ENCODE measurements at places on chromosomes 5 and 9.

DNA sequence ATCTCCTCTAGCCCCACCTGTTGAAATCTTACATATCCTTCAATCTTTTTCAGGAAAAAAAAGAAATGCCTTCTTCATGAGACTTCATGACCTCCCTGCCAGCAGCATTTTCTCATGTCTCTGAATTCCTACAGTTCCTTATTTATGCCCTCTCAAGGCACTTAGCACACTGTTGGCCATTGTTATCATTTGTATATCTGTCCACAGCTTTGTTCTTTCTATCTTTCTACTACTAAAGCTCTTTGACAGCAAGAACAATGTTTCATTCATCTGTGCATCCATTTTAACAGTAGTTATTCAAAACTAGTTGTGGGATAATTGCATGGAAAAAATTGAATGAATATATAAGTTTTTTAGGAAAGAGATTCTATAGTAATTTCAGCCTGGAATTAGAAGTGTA is 20.9 kb upstream of the GZMA start:
- no peak for DNase-seq

- DNase-seq: no peak
Measured at GRCh38 chr5:111127453-111128195, 35.5 kb downstream of the WDR36 start.

DNA sequence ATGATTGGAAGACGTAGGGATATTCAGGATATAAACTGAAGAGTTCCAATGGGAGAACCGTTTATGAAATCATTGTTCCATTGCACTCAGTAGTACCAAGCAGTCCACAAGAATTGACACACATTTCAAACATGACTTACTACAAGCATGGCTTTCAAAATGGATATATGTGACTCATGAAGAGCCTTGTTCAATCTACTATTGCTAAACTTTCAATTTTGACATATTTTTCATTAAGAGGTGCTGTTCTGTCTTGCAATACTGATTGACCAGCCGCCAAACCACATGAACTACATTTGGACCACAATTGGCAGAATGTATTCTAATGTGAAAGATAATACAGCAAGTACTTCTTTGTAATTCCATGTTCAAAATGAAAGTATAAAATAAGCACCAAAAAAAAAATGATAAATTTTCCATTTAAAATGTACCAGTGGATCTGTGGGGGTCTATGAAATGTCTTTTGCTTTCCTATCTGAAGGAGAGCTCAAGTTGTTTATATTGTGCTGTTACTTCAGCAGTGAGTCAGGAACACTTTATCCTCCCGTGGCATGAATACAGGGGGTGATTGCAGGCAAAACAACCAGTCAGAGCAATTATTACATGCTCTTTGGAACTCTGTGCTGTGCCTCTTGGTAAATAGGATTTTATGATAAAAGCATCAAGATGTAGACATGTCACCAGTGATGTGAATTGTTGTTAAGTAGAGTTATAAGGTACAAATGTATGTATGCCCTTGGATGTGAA is 366.0 kb downstream of the ARRDC3 start:
- DNase-seq: no peak

GRCh38 chr9:135136991-135137832 is 49.7 kb downstream of the OLFM1 start:
- peak; percentile 89 for DNase-seq

GRCh38 chr9:18596920-18597319 is 123.0 kb downstream of the ADAMTSL1 start:
- DNase-seq: no peak

GRCh38 chr5:22998362-22998761 is 145.2 kb upstream of the CDH12 start:
- no peak for DNase-seq

DNA sequence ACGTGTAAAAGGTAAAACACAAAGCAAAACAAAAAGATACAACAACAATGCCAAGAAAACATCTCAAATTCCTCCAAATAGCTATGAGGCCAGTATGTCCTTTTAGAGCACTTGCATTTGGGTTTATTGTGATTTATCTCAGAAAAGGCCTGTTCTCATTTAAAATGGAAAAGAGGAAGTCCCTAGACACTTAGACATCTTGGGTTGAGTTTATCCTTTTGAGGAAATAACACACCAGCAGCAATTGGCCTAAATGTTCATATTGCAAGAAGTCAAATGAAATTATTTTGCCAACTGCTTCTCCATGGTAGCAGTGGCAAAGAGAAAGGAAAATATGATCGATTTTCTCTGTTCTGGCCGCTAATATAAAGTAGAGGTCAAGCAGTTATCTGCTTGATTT is 43.6 kb upstream of the TRMT10B start:
- DNase-seq: no peak

DNA sequence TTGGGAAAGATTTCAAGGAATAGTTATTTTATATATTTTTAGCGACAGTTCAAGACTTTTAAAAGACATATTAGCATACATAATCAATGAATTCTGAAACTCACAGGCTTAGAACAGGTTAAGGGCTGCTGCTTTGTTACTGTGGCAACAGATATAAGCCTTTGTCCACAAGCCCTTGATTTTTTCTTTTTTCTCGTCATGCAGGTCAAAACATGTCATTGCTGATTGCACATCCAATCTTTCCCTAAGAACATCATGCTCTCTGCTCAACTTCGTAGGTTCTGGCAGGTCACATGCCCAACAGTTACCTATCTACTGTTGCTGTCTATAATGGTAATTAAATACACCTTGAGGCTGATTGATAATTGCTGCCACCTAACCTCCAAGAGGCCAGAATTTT is 172.5 kb upstream of the PTPRD start:
- no peak for DNase-seq
